ENCODE measurements at places on chromosomes 1 and 21.

- no peak for DNase-seq
These were observed 5.5 kb upstream of the SMG7 start for GRCh38 chr1:183466781-183467180.

DNA sequence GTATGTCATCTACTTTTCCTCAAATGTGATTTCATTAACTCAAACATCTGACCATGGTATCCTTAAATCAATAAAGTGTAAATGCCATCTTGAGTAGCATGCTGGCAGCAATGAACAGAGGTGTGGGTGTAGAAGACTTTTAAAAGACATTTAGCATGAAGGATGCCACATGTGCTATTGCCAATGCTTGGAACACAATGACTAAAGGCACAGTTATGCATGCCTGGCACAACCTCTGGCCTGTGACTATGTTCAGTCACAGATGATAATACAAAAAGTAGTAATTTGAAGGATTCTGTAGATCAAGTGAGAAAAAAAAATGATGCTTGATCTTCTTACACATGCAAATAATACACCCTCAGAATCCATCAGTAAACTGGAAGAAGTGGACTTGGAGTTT is 938.9 kb upstream of the ADGRL4 start:
- no peak for DNase-seq

- DNase-seq, result no peak
These were observed 1.0 kb upstream of the SFN start for GRCh38 chr1:26861889-26862378.

GRCh38 chr1:87685311-87686135 is 356.8 kb downstream of the LMO4 start:
- no peak for DNase-seq

GRCh38 chr1:158185770-158186169 is 5.1 kb downstream of the CD1D start:
- DNase-seq, result no peak

- DNase-seq, result no peak
These were observed 48.4 kb downstream of the FAAP20 start for GRCh38 chr1:2145946-2146835.

- no peak for DNase-seq
These were observed 36.0 kb downstream of the GPR3 start for GRCh38 chr1:27428316-27429028.

DNA sequence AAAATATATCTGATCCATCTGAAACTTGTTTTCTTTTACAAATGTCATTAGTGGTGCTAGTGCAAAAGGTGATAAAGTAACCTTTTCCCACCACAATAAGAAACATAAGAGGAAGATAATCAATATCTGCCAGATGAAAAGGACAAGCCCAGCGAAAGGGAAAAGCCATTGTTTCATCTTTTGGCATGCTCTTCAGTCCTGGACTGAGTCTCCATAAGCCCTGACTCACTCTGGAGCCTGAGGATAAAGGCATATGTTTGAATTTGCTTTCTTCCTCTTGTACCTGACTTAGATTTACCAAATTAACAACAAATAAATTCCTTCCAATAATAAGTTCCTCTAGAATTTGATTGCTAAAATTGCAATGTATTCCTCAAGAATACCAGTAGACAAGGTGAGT is 13.6 kb downstream of the DNAJC11 start:
- no peak for DNase-seq

DNA sequence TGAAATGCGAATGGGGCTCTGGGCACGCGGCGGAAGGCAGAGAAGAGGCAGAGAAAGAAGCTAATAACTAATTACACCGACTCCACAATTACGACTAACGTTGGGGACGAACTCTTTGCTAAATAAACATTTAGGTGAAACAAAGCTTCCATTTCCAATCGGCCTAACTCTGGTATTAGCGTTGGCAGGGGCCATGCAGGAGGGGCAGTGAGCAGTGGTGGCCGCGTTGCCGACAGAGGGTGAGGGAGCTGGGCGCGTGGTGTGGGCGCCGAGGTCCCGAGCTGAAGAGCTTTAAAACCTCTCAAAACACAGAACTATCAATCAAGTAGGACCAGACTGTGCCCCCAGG is 553 bp upstream of the NDUFV3 start:
- no peak for DNase-seq

- DNase-seq, result no peak
These were observed 926.6 kb downstream of the LTN1 start for GRCh38 chr21:28066076-28066475.

GRCh38 chr1:43172527-43172972 is 420 bp downstream of the CFAP57 start:
- DNase-seq, result peak; percentile 71

- no peak for DNase-seq
These were observed 44.4 kb upstream of the TTC34 start for GRCh38 chr1:2845869-2846268.

- DNase-seq, result no peak
These were observed 91.7 kb downstream of the LIPI start for GRCh38 chr21:14119038-14119437.

DNA sequence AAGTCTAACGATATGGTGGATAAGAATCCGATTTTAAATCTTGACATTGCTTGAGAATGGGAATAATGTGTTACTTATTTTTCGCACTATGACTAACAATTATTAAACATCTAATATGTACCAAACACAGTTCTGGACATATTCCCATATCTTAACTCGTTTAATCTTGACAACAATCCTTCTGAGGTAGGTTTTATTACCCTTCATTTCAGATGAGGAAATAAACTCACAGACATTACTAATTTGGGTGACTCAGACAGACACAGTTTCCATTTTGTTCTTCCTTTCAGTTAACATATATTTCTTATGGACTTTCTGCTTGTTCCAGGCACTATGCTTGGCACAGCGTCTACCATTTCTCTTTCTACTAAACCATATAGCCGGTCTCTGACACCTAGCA is 244.8 kb downstream of the SMYD3 start:
- no peak for DNase-seq

- no peak for DNase-seq
These were observed 1.4 kb downstream of the PI4KB start for GRCh38 chr1:151325646-151326429.

GRCh38 chr1:59072583-59072947 is 224.3 kb upstream of the FGGY start:
- DNase-seq, result no peak

DNA sequence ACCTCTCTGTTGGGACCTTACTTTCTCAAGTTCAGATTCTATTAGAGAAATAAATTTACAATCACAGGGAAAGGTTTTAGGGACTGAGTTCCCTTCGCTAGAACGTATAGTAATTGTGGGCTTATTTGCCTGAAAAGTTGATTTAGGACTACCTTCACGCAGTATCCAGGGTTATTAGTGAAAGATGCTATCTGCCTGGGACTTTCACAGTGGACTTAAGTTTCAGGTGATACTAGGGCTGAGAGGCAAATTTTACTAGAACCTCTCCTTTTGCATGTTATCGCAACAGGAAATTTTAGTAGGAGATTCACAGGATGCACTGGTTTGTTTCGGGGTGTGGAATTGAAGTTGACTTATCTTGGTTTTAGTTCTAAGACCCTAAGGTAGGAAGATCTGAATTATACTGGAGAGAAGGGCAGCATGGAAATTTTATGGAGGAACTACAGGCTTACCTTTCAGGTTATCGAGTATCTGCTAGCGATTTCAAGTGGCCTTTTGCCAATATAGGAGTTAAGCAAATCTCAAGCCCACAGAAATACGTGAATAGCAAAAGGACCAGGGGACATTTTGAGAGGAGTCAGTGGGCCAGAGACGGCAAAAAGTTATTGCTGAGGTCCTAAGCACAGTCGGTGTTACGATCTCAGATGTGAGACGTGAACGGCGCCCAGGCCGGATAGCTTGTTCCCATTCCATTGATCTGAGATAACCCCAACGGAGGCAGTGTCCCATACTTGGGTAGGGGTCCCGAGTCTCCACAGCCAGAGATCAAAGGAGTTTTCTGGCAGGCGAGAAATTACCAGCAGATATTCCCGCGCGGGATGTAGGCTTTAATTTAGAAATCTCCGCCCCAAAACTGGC is 723 bp upstream of the GNAI3 start:
- DNase-seq, result no peak

GRCh38 chr1:76857138-76857537 is 10.1 kb upstream of the ST6GALNAC5 start:
- no peak for DNase-seq

- DNase-seq, result no peak
These were observed 17.6 kb downstream of the PGBD2 start for GRCh38 chr1:248923352-248924338.

DNA sequence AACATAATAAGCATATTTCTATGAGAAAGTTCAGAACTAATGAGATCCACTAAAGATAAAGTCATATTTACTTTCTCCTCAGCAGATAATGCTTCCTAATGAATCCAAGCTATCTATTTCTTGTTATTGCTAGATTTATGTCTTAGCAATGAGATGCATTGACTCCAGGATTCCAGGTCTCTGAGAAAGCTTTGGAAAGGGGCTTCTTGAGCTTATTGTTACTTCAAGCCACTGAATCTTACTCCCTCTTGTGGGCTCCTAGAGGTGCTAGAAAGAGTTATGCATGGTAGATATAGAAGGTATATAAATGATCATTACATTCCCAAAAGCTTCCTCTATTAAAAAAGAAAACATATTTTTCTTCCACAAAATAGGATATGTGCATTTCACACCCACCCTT is 246.4 kb upstream of the ADAMTS5 start:
- no peak for DNase-seq

DNA sequence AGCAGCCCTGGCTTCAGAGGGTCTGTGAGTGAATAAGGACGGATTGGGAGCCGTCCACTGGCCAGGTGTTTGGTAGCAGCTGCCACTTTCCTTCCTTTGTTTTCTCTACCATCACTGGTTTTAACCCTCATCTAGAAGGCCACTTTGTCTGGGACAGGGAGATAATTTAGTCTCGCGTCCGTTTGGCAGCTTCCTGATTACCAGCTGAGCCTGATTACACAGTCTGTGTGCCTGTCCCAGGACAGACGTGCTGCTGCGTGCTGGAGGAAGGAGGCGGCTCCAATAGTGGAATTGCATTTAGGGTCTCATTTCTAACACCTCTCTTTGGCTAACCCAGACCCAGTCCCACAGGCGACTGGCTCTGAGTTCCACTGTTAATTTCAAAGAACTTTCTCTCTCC is 24.6 kb upstream of the CASQ2 start:
- DNase-seq, result no peak

DNA sequence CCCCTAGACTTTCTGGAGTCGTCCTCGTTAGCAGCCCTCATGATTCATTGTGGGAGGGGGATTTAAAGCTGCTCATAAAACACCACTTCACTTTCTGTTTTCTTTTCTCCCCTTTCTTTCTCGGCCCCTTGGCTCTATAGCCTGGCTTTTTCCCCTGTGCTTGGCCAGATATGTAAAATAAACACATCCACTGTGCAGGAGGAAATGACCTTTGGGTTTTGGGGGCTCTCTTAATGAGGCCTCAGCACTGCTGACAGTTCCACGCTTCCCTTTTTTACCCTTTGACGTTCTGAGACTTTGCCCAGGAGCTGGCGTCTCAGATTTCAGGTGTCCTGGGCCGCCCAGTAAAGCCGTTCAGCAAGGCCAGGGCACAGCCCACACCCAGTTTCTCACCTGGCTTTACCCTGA is 65.7 kb downstream of the RUNX3 start:
- no peak for DNase-seq

DNA sequence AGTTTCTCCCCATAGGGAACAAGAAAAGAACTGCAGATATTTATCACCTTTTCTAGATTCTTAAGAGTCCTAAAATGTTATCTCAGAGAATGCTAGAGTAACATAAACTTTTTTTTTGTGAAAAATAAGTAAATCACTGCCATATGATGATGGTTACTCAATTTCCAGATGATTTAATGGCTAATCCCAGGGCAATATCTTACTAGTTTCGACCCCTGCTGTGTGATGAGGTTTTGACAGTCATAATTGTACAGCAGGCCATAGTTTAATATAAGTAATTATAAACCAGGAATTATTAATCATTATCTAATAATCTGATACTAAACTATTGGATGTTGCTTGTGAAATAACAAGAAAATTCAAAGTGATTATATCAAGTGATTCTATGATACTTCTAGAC is 210.6 kb downstream of the HLX start:
- no peak for DNase-seq

DNA sequence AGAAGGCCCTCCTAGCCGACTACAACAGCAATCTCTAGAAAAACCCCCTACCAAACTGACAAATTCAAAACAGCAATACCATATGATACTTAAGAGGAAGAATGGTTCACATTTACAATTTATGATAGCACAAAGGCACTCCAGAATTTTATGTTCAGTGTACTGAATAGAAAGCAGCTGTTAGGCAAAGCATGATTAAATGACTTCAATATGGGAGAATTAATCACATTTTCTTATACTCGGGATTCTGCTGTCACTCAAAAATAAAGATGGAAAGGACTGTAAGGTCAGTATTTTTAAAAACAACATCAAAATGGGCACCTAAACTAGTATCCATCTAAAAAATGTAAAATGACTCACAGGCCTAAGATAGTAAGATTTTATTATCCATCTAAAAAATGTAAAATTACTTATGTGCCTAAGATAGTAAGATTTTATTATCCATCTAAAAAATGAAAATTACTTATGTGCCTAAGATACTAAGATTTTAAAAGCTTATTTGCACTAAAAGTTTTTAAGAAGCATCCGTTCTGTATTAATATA is 198.5 kb downstream of the SMYD3 start:
- no peak for DNase-seq

- DNase-seq, result no peak
These were observed 2.1 kb downstream of the RORC start for GRCh38 chr1:151829352-151830046.

- no peak for DNase-seq
These were observed 124.4 kb upstream of the IRF2BP2 start for GRCh38 chr1:234734412-234734835.

DNA sequence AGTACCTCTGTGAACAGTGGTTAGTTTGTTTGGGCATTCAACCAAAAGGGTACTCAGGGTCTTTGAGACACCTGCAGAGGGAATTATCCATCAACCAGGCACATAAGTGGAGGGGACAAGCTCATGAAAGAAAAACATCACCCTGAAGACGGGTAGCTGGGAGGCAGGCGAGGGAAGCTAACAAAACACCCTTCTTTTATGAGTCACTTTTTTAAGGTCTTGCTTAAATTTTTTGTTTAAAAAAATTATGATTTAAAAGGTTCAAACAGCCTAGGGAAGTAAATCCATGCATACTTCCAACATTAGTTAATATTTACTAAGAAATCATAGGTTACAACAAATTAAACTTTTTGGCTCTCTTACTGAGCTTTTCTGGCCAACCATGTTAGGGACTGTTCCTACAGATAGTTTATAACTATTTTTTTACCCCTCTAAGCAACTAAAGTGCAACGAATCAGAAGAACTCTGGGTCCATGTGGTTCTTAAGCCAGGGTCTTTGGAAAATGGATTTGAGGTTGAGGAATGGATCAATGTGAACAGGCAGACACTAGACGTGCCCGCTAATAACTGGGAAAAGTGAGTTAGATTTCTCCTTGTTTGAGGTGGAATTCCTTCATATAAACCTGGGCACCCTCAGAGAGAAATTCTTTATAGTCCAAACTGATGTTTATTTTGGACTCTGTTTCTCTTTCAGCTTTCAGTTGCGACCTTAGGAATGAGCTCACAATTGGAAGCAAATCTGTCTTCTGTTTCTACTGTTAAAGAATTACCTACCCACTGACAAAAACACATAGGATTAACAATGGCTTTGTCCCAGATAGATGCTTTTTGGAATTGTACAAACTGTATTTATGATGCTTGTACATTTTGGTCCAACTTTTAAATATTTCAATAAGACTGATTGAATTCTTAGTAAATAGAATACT is 123.0 kb downstream of the LYPLAL1 start:
- DNase-seq, result no peak

GRCh38 chr1:1978108-1978507 is 25.5 kb downstream of the CFAP74 start:
- DNase-seq, result no peak

GRCh38 chr1:163202833-163203451 is at the start of gene RGS5:
Gene RGS5 (minus strand): TSS chr1:163202916. CDS start chr1:163202835, 81 bp downstream.
- no peak for DNase-seq
